Activated T-helper 17 cell treated with anti-CD3 and anti-CD28 coated beads, Interleukin-2, amount 50 U/mL, for 72 hours (primary cell): ENCODE measurements at places on chromosomes 2 and 18. TPM values are rescaled to one million over a fixed set of nuclear protein-coding genes. Genes with fewer than 3 reads are reported as not detected.

DNA sequence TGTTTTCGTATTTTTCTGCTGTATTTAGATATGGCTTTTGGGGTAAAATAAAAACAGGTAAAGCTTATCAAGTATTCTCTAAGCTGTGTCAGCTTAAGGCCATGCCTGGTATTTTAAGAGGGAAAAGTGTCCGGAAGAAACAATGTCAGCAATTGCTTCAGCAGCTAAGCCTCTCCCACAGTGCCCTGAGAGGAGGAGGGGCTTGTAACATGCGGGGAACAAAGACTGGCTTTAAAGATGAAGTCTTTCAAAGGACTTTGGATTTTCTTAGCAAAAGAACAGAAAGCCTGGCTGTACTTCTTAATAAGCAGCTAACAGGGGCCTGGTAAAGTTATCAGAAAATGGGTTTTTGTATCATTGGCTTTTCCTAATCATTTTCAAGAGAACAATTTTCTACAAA, 102.8 kb downstream of the PXDN start:
- no peak overlapping the region for H3K4me3 ChIP-seq
- no peak overlapping the region for H3K27ac ChIP-seq
- no peaks in the 10 kb centered on the region for H3K4me1 ChIP-seq
- peaks cover 4% of the 10 kb centered on the region for H3K27me3 ChIP-seq
- ATAC-seq, result no peak

DNA sequence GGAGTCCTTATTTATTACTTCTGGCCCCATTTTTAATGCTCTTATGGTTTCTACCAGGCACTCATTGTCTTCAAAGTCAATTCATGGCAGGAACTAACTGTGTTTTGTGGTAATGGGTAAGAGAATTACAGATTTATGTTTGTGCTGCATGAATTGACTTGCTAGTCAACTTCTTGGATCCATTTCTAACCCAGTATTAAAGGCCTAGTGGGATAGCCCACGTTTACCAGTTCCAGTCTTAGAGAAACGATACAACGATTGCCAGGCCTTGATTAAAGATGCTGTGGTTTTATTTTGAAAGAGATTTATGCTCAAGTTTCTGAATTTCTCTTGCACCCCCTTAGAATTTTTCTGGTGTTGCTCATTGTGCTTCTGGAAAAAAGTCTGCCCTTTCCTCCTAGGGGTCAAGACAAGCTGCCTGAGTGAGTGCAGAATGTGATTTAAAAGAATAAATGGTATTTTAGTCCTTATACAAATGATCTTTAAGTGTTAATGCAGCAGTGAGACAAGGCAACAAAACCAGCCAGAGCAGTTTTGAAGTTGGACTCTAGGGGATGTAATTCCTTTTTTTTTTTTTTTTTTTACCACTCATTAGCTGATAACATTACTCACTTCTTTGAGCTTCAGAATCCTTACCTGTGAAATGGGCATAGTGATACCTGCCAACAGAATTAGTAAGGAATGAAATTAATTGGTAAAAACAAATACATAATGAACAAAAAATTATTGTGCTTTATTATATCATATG, 101.5 kb downstream of the ARHGAP15 start:
- H3K36me3 ChIP-seq, result peaks cover 75% of the 10 kb centered on the region
- H3K27me3 ChIP-seq, result no peaks in the 10 kb centered on the region
- no peak overlapping the region for H3K4me3 ChIP-seq
- ATAC-seq, result no peak
- no peak overlapping the region for H3K27ac ChIP-seq

- peaks cover 13% of the 10 kb centered on the region for H3K27me3 ChIP-seq
- H3K27ac ChIP-seq, result no peak overlapping the region
- ATAC-seq, result no peak
- no peak overlapping the region for H3K4me3 ChIP-seq
- H3K36me3 ChIP-seq, result no peaks in the 10 kb centered on the region
These were observed 60.5 kb downstream of the CDK15 start for GRCh38 chr2:201866643-201867473.

- no peaks in the 10 kb centered on the region for H3K4me1 ChIP-seq
- no peak overlapping the region for H3K4me3 ChIP-seq
- H3K27me3 ChIP-seq, result no peaks in the 10 kb centered on the region
These were observed 339.8 kb downstream of the CDH19 start for GRCh38 chr18:66264130-66264529.

GRCh38 chr2:47811668-47812067, 28.7 kb downstream of the MSH6 start:
- peak overlapping the region; percentile 61 for H3K27ac ChIP-seq
- H3K27me3 ChIP-seq, result no peaks in the 10 kb centered on the region
- no peak for ATAC-seq

DNA sequence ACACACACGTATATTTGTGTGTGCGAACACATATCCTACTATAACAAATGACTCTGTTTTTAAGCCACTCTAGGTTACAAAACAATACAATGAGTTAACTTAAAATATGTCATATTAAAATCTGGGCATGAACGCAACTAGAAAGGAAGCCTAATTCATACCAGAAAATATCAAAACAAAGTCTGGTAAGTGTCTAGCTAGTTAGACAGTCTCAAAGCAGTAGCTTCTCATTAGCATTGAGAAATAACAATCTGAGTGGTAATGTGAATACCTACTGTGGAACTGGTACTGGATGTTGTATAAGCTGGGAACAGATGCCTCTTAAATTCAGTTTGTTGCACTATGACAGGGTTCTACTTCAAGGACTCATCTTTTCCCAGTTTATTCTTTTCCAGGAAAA, 32.5 kb upstream of the WIPF1 start:
- H3K36me3 ChIP-seq, result peaks cover 90% of the 10 kb centered on the region
- no peak for ATAC-seq
- peak overlapping the region; percentile 88 for H3K4me3 ChIP-seq
- H3K27ac ChIP-seq, result peak overlapping the region; percentile 92
- H3K27me3 ChIP-seq, result no peaks in the 10 kb centered on the region
- H3K4me1 ChIP-seq, result peaks cover 41% of the 10 kb centered on the region

DNA sequence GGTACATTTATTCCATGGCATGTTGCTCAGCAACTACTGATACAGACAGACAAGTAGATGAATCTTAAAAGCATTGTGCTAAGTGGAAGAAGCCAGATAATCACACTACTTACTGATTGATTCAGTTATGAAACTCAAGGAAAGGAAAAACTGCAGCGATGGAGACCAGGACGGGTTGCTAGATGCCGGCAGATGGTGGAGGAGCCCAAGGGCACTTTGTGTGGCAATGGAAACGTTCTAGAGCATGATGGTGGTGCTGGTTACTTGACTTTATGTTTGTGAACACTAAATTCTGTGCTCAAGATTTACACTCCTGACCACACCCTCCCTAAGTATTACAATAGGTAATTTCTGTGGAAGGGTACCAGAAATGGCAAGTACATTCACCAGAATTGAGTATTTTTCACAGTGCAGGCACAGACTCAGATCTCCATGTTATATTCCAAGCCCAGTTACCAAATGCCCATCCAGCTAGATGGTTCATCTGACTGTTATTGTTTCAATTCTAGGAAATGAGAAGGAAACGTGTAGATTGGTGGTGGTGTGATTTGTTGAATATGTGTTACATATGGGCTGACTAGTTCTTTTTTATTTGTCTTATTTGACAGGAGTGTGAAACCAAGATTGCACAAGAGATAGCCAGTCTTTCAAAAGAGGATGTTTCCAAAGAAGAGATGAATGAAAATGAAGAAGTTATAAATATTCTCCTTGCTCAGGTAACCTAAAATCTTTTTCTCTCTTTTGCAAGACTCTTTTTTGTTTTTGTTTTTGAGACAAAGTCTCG, 55.1 kb downstream of the RALBP1 start:
- H3K4me3 ChIP-seq, result no peak overlapping the region
- H3K36me3 ChIP-seq, result peaks cover 87% of the 10 kb centered on the region
- no peak for ATAC-seq

- no peak for ATAC-seq
- no peak overlapping the region for H3K4me3 ChIP-seq
- H3K27me3 ChIP-seq, result no peaks in the 10 kb centered on the region
- H3K27ac ChIP-seq, result no peak overlapping the region
- H3K4me1 ChIP-seq, result no peaks in the 10 kb centered on the region
These were observed 63.9 kb downstream of the COL6A3 start for GRCh38 chr2:237350070-237350469.

- H3K27ac ChIP-seq, result no peak overlapping the region
- no peaks in the 10 kb centered on the region for H3K36me3 ChIP-seq
- H3K4me3 ChIP-seq, result no peak overlapping the region
- ATAC-seq, result no peak
- peaks cover 2% of the 10 kb centered on the region for H3K4me1 ChIP-seq
- H3K27me3 ChIP-seq, result peaks cover 12% of the 10 kb centered on the region
These were observed 8.8 kb downstream of the DYSF start for GRCh38 chr2:71462056-71462605.

The OTOS gene
- total RNA-seq, result not detected

The LIMS2 gene
- 4.8 TPM for total RNA-seq

The LAMA3 gene
- total RNA-seq, result 0.11 TPM

The SLC38A11 gene
- total RNA-seq, result not detected

The CUL3 gene
- total RNA-seq, result 96.1 TPM

The DHRS9 gene
- total RNA-seq, result 1.5 TPM
